NCI-H1105 (cell line): ENCODE measurements at places on chromosomes 1 and 21.

GRCh38 chr1:186499571-186499970, 38.7 kb upstream of the PDC start:
- DNase-seq = no peak

DNA sequence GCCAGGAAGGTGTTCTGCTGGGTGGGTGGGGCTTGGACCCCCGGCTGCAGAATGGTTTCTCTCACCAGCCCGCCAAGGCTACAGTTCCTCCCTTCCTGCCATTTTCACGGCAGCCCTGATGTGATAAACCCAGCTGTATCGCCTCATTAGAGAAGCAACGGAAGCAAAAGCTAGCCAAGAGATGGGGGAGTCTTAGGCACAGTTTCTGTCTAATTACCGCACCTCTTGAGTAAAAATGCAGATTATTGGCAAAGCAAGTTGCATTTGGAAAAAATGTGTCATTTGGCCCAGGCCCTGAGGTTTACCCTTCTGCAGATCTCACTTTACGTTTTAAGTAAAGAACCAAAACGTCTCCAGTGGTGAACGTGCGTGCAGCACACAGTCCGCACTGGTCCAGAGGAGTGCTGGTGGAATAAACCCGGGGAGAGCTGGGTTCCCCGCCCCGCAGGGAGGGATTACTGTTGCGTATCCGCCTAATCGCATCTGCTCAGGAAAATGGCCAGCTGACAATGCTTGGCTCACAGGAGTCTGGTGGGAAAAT, 109.9 kb downstream of the GALNT2 start:
- DNase-seq = no peak

DNA sequence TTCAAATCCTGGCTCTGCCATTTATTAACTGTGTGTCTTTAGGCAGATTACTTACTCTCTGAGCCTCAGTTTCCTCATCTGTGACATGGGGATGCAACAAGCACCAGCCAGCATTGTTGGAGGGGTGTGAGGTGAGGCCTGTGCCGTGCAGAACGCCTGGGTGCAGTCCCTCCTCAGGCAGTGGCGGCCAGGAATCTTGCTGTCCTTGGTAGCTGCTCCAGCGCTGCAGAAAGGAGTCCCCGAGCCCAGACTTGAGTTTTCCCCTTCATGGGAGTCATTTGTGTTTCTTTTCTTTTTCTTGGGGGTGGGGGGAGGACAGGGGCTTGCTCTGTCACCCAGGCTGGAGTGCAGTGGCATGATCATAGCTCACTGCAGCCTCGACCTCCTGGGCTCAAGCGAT, 46.6 kb downstream of the DISP3 start:
- DNase-seq = no peak

GRCh38 chr1:27872059-27872801, at the start of gene THEMIS2:
THEMIS2 (plus strand) TSS chr1:27872544; CDS start chr1:27872572, 28 bp downstream.
- no peak for DNase-seq

- DNase-seq = no peak
Observed at GRCh38 chr21:29233611-29234540, 64.8 kb upstream of the BACH1 start.

GRCh38 chr1:161100556-161100955, 2.4 kb downstream of the KLHDC9 start:
- no peak for DNase-seq

- DNase-seq = no peak
Observed at GRCh38 chr1:228683428-228683827, 51.9 kb upstream of the RHOU start.

DNA sequence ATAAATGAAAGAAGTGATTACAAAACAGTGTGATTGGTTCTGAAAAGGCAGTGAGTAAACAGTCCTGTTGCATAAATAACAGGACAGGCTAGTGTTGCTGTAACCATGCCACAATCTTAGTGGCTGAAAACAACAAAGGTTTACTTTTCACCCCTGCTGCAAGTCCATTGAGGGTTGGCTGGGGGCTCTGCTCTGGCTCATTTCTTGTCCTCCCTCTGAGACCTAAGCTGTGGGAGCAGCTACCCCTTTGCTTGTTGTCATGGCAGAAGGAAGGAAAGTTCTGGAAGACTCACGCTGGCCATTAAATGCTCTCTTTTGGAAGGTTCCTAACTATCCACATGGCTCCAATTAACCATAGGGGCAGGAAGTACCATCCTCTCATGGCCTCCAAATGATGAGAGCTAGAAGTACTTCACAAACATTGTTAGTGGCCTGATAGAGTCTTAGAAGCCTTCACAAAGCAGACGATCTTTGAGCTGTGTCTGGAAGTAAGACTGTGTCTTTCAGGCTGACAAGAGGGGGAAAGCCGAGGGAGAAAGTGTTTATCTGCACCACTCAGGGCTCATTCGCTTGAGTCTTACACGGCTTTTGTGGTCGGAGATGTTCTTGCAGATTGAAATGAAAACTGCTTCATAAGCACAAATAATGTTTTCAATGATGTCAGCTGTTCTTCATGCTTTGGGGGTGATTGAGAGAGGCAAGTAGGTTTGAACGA, 11.9 kb downstream of the RCSD1 start:
- no peak for DNase-seq

GRCh38 chr1:11143907-11144306, 44.2 kb upstream of the EXOSC10 start:
- no peak for DNase-seq

- DNase-seq = no peak
Observed at GRCh38 chr21:25584833-25585676, 22.2 kb downstream of the MRPL39 start.

DNA sequence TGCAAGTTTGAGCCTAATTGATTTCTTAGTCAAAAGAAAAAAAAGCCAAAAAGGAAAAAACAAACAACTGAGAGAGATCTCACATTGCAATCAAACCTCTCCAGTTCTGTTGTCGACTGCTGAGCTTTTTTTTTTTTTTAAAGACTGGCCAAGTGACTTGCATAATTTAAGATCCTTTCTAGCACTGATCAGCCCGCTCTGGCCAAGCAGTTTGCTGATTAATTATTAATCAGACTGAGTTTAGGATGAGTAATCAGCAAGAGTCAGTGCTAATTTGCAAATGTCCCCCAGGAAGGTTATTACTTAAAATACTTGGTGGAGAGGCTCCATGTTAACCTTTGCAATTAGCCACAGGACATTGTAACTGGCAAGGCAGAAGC, 39.3 kb downstream of the HMGB4 start:
- no peak for DNase-seq

DNA sequence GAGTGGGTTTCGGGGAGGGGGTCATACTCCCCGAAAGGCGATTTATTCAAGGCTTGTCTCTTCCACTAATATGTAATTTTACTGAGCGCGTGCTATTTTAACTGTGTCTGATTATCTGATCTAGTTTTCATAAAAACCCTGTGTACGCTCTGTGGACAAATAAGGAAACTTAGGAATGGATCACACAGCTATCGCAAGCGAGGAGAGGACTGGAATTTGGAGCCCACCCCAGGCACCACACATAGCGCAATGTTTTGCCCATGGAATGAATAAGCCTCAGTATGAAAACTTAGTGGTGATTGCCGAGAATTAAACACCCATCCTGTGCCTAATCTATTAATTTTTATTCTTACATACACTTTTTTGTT, 9.8 kb upstream of the RAB42 start:
- DNase-seq = no peak

- DNase-seq = no peak
Observed at GRCh38 chr1:3954170-3955169, 54.4 kb upstream of the C1orf174 start.

GRCh38 chr1:103363008-103363365, 162.5 kb upstream of the RNPC3 start:
- no peak for DNase-seq

DNA sequence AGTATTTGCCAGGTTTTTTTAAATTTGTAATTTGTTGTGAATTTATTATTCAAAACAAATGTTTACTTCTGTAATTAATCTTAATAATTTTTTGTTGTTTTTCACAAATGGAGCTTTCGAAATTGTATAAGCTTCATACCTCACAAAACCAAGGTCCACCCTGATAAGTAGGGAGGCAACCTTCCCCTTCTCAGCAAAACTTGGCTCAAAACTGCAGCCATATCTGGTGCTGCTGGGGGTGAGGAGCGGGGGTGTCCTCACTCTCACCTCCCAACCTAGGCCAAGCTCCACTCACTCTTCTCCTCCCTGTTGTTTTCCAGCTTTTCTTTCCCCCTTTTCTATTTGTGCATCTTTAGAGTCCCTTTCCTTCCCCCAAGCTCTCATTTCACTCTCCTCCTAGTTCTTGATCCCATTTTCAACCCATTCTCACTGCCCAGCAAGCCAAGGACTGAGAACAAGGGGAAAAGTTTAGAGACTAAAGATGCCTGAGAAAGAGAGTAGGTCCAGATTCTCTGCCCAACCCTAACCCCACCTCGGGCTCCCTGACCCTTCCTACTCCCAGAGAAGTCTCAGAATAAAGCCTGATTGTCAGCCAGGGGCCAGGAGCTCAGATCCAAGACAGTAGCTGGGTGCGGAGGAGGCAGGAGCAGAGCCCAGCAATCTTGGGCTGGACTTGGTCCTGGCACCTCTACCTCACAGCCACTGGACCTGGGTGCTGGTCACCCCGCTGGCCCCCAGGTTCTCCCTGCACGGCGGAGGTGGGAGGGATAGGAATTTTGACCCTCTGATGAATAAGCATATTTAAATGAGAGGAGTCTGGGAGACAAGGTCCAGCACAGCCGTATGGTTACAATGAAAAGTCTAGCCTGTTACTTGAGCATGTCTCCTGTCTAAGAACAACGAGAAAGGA, 8.3 kb upstream of the CFAP45 start:
- no peak for DNase-seq

DNA sequence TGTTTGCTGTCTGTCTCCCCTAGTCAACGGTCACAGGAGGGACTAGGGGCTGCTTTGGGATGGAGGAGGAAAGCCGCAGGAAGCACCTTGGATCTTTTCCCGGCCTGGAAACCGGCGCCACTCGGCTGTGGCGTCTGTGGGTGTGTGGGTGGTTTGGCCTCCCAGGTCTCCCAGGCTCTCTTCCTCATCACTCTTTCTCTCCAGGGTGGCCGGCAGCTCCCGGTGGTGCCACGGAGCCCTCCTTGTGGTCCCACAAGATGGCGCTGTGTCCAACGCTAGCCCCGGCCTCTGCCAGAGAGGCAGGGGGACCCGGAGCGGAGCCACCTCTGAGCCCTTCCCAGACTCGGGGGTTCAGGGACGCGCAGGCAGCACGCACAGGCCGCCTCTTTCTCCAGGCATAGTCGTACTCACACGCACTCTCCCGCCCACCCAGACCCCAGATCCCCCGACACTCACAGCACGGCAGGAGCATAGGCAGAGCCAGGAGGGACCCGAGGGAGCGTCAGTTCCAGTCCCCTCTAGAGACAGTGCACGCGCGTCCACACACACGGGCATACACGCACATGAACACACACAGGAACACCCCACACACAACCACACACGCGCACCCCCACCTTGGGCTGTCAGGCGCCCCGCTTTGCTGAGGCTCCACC, 31.2 kb downstream of the CDCP2 start:
- DNase-seq = no peak
